ENCODE measurements at places on chromosomes 11 and 22.

GRCh38 chr11:125258291-125259032, 93.9 kb downstream of the PKNOX2 start:
- no peak for DNase-seq

DNA sequence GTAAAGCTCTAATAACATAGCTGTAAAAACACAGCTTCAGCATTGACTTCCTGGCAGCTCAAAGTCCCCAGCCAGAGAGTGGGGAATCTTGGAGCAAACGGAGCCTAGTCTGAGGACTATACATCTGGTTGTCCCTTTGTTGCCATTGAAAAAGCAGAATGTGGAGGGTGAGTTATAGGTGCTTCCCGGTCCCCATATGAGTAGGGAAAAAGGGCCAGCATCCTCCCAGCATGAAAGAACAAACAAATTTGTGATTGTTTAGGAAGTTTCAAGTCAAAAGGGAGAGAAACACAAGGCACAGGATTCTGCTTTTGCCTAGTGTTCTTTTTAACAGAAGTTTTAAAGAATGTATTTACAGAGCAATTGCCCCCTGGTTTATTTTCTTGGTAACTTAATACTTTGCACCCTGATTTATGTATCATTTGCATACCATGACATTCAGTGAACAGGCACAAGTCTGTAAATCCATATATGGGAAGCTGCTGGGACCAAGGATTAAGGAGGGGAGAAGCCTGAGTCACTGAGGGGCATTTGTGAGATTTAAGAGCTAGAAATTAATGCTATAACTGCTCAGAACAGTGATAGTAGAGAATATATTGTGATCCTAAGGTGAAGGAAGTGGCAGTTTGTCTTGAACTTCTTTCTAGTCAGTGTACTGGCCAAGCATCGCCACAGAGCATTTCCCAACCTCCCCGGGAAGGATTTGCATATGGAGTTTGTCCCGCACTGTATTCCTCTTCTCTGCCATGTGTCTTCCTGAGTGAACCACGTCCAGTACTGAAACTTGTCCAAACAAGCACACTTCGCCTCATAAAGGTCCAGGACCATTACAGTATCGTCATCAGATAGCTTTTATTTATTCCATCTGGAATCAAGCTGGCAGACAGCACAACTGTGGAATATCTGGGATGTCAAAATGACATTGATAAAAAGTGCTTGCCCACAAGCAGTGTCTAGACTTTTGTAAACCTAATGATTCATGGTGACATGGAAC, 103.0 kb downstream of the DBX1 start:
- DNase-seq, result no peak

DNA sequence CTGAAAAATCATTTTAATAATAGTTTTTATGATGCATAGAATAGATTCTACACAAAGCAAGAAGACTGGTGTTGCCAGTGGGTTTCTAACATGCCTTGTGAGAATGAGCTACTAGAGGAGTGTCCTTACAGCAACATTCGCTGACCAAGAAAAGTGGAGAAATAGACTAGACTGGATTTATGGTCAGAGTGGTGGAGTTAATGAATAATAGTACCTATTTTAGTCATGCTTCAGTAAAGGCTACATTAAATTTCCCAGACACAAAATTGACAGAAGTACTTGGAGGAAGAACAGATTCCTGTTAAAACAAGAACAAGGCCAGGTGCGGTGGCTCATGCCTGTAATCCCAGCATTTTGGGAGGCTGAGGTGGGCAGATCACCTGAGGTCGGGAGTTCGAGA, 539.2 kb downstream of the ETS1 start:
- DNase-seq, result no peak

- DNase-seq, result no peak
Observed at GRCh38 chr11:10139143-10139542, 154.9 kb downstream of the SBF2 start.

DNA sequence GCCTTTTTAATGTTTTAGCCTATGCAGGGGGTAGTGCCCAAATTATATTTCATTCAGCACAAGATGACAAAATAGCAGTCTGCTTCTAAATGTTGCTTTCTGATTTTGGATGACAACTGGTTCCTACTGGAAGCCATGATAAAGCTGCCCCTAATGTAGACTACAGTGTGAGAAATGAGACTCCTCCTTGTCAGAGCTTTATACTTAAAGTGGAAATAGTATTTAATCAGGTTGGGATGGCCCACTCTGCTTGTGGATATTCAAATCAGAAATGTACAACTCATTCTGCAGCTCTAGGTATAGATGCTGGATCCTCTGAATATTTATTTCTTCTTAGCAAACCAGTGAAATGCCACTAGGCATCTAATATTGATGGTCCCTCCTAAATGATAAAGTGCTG, 171.3 kb downstream of the SOX6 start:
- no peak for DNase-seq

DNA sequence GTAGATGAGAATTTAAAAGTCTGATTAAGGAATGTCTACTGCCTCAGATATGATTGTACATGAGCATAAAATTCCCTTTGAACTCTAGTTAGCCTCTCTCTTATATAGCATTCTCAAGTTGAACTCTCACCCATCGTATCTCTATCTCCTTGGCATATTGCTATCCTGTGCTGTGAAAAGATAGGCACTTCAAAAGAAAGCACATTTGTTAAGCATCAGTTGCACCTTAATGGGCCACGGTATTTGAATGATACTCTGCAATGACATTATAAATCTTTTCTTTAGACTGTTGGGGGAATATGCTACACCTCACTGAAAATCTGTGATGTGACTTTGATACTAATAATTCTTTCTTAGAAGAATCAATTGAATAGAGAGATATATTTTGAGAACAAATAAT, 570.7 kb downstream of the JRKL start:
- DNase-seq, result no peak

DNA sequence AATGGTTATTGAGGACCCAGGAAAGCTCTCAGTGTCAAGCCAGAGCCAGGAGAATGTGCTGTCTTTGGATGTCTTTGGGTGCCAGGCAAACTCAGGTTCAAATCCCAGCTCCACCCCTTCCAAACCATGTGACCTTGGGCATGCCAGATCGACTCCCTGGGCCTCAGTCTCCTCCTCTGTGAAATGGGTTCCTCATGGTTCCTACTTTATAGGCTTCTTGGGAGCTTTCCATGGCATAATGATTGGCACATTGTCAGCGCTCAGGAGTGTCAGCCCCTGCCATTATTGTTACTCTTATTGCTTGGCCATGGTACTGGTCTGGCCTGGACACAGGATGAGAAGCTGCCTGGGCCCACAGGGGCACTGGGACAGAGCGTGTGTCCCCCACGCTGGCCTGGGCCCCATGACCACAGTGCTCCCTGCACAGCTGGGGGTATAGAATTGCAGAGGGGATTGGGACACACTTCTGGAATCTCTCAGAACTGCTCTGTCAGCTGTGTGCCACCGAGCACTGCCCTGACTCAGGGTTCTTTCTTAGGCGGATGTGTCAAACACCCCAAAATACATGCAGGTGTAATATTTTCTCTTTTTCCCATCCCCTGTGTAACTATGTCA, 37.6 kb upstream of the CRYBB3 start:
- no peak for DNase-seq

DNA sequence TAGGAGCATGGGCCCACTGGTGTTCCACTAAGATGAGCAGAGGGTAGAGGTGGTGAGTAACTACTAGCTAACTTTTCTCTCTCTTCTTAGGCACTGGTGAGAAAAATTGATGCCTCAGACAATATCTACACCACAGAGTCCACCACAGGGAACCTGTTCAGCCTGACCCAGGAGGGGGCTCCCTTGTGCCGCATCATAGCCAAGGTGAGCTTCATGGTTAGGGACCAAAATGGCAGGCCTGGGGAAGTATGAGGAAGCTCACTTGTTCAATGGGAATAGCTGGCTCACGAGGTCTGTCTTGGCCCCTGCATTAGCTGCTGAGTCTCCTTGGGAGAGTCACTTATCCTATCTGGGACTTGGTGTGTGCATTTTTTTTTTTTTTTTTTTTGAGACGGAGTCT, 75.9 kb downstream of the INSC start:
- DNase-seq, result no peak
